Stimulated activated CD8-positive, alpha-beta memory T cell treated with anti-CD3 and anti-CD28 coated beads, Interleukin-7, amount 100 ng/mL, for 48 hours (primary cell): ENCODE measurements at places on chromosomes 1 and 21.

DNA sequence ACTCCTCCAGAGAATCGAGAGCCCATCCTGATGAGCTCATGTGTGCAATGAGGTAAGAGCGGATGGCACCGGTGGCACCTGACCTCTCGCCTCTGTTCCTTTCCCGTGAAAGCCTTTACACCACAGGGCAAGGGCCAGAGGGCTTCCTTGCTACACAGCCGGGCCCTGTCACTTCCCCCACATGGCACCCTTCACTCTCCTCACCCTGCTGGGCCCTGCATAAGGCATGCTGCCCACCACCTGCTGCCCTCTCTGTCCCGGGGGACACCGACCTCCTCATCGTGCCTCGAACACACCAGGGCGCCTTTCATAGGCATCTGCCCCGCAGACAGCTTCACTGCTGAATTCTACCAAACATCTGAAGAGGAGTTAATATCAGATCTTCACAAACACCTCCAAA, 45.1 kb upstream of the C1orf174 start:
- DNase-seq, result no peak

DNA sequence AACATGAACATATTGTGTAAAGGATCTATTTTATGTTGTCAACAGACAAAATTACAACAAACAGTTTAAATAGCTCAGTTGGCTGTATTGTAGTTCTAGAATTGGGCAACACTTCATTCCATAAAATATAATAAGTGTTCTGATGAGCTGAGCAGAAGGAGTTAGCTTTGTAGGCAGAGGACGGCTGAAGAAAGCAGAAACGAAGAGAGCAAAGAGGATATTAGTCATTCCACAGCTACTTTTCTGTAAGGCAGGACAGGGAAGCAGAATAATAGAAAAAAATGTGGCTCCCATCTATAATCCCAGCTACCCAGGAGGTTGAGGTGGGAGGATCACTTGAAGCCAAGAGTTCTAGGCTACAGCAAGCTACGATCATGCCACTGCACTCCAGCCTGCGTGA, 20.2 kb upstream of the IVNS1ABP start:
- DNase-seq, result no peak

DNA sequence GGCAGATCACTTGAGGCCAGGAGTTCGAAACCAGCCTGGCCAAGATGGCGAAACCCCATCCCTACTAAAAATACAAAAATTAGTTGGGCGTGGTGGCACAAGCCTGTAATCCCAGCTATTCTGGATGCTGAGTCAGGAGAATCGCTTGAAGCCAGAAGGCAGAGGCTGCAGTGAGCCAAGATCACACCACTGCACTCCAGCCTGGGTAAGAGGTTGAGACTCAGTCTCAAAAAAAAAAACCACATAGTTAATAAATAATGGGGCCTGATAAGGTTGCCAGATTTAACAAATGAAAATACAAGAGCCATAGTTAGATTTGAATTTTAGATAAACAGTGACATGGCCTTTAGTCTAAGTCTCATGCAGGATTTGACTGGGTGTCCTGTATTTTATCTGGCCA, 175.7 kb downstream of the ZZZ3 start:
- no peak for DNase-seq

GRCh38 chr1:47927165-47927564, 70.0 kb downstream of the TRABD2B start:
- no peak for DNase-seq

GRCh38 chr1:63545780-63546179, 22.5 kb downstream of the EFCAB7 start:
- DNase-seq, result no peak

DNA sequence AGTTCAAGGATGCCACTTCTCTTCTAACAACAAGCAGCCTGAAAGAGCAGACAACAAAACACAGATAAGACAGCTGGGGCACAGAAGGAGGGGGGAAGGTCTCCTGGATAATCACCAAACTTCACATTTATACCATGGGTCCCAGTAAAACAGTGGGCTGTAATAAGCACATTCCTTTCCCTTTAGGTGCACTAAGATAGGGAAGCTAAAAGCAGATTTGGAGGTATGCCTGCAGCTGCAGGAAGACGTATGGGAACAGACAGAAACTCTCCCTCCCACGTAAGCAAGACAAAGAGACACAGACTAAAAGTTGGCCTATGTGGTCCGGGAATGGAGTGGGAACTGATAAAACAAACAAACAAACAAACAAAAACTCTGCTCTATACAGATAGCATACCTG, 612.1 kb downstream of the MRPL39 start:
- DNase-seq, result no peak

- DNase-seq, result no peak
These were observed 187.2 kb upstream of the PTGFR start for GRCh38 chr1:78303620-78304019.

- DNase-seq, result no peak
These were observed 16.0 kb downstream of the TNFSF4 start for GRCh38 chr1:173191011-173191705.

- DNase-seq, result no peak
These were observed 40.7 kb downstream of the CD2 start for GRCh38 chr1:116794804-116795481.

- no peak for DNase-seq
These were observed 149.8 kb upstream of the TNR start for GRCh38 chr1:175893192-175893591.

DNA sequence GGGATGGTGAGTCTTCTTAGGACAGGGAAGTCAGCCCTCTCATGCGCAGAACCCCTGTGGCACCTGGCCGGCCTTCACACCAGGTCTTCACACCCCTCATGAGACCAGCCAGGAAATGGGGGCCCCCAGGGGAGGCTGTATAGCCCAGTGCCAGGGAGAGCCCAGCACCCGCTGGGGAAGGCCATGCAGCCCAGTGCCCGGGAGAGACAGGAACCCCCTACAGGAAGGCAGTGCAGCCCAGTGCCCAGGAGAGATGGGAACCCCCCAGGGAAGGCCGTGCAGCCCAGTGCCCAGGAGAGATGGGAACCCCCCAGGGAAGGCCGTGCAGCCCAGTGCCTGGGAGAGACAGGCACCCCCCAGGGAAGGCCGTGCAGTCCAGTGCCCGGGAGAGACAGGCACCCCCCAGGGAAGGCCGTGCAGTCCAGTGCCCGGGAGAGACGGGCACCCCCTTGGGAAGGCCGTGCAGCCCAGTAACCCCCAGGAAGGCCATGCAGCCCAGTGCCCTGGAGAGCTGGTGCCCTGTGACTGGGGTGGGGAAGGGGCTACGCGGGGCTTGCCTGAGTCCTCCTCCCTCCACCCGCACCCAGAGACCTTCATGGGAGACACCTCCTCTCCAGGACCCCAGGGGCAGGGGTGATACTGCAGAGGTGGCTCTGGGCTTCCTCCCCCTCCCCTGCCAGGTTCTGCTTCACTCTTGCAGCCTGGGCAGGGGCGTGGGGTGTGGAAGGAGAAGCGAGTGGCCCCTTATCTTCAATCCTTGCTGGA, 110.5 kb upstream of the COL6A1 start:
- no peak for DNase-seq

DNA sequence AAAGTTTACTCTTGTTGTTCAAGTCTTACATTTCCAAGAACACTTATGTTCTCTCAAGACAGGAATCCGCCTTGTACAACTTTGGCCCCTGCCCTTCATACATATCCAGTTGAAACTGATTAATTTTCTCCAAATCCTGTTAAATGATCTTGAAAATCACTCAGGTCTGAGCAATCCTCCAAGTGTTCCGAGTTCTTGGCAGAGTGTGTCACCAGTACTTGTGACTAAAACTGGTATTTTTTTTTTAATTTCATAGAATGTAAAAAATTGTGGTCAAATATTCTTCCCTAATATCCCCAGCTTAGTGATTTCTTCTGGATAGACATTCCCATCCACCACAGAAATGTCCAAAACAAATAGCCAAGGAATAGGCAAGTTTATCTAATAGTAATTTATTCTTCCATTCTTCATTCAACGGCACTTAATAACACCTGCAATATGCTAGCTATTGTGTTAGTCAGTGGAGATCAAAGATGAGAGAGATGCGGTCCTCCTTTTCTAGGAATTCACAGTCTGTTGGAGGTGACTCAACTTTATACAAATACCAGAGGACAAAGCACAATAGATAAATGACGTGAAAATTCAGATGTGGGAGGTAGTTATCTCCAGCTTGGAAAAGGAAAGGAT, 71.4 kb downstream of the DIRAS3 start:
- no peak for DNase-seq

DNA sequence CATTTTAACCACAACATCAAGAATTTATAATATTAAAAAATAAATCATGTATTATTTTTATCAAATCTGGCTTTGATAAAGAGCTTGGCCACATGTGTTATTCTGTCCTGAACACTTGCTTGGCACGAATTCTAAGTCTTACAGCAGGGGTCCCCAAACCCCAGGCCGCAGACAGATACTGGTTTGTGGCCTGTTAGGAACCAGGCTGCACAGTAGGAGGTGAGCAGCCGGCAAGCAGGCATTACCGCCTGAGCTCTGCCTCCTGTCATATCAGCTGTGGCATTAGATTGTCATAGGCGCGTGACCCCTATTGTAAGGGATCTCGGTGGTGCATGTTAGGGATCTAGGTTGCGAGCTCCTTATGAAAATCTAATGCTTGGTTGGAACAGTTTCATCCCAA, 127.6 kb upstream of the IVNS1ABP start:
- DNase-seq, result no peak

GRCh38 chr21:39527664-39528381, 76.1 kb downstream of the SH3BGR start:
- no peak for DNase-seq

GRCh38 chr1:88873737-88874349, 17.5 kb downstream of the GTF2B start:
- no peak for DNase-seq

- no peak for DNase-seq
These were observed 48.9 kb downstream of the SYF2 start for GRCh38 chr1:25183126-25183980.

DNA sequence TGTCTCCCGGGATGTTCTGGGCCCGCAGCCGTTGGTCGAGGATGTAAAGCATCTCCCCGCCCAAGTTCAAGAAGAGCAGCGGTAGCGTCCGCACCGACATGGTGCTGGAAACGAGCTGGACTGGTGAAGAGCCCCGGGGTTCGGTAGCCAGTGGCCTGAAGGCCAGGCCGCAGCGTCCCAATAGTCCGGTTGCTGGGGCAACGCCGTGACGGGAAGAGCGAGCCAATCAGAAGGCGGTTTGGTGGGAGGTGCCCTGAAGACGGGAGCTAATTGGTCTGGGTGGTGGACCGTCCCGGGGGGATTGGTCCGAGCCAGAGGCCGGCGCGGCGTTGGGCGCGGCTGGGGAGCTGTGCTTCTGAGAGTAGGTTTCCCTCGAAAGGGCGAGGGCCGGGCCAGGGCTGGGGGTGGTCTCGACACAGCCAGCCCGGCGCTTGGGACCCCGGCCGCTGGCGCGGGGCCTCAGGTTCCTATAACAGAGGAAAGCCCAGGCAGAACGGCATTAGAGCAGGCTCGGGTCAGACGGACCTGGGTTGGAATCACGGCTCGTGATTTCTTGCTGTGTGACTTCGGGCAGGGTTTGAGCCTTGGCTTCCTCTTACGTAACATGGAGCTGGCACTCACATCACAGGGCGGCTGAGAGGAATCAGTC, at the start of gene OSCP1:
TSS of gene OSCP1 (minus strand) at position 182 of the 649 bp plus-strand sequence. CDS start at position 100, 82 bp downstream.
- peak; percentile 69 for DNase-seq

- no peak for DNase-seq
These were observed 1.3 kb upstream of the LSS start for GRCh38 chr21:46229923-46230260.

GRCh38 chr1:78143152-78143551, 97.4 kb downstream of the GIPC2 start:
- DNase-seq, result no peak

GRCh38 chr1:153946622-153947241, at the start of gene DENND4B:
Gene DENND4B, minus strand, starts transcription at chr1:153946718. Its CDS starts 2,344 bp downstream, at chr1:153944374.
- peak; percentile 54 for DNase-seq

GRCh38 chr1:24895511-24895910, 34.6 kb downstream of the RUNX3 start:
- DNase-seq, result no peak

- no peak for DNase-seq
These were observed 255.7 kb downstream of the COL11A1 start for GRCh38 chr1:102852613-102853012.

- no peak for DNase-seq
These were observed 445.3 kb downstream of the RWDD3 start for GRCh38 chr1:95679262-95679661.

GRCh38 chr1:7705048-7705907, 65.8 kb upstream of the VAMP3 start:
- no peak for DNase-seq
